Activated CD8-positive, alpha-beta memory T cell treated with anti-CD3 and anti-CD28 coated beads, Interleukin-2, amount 10 ng/mL, durations not matched to agents 7 days and 5 days (primary cell): ENCODE measurements at places on chromosomes 12 and 14. TPM values are rescaled to one million over a fixed set of nuclear protein-coding genes. Genes with fewer than 3 reads are reported as not detected.

- H3K27me3 ChIP-seq = no peaks in the 10 kb centered on the region
- no peaks in the 10 kb centered on the region for H3K36me3 ChIP-seq
- no peak overlapping the region for H3K4me3 ChIP-seq
- peaks cover 10% of the 10 kb centered on the region for H3K4me1 ChIP-seq
These were observed 5.0 kb upstream of the INHBE start for GRCh38 chr12:57450057-57450456.

DNA sequence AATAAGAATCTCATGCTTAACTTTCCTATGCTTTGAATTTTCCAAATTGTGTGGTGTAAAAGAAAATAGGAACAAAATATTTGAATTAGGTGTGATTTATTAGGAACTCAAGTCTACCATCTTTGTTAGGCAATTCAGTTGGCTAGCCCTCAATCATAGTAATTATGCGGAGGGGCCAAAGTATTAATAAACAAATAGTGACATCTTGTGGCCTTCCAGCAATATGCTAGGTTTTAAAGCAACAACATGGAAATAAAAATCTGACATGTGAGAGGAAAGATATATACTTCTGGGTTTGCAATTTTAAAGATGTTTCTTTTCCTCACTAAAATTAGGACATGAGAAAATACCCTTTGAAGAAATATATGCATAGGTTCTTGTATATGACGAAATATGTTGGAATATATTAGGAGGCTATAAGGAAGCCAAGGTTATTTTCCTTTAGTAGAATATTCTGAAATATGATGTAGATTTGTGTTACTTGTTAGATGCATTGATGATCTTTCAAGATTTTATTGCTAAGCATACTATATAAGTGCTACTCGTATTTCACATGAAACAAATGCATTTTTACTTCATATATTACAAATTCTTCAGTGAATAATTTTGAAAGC, 200.4 kb downstream of the PTPRO start:
- H3K36me3 ChIP-seq = no peaks in the 10 kb centered on the region
- DNase-seq = no peak
- peaks cover 38% of the 10 kb centered on the region for H3K27me3 ChIP-seq
- no peak overlapping the region for H3K4me3 ChIP-seq

- DNase-seq = no peak
- no peaks in the 10 kb centered on the region for H3K36me3 ChIP-seq
- H3K4me1 ChIP-seq = peaks cover 3% of the 10 kb centered on the region
- no peak overlapping the region for H3K4me3 ChIP-seq
- H3K27ac ChIP-seq = no peak overlapping the region
These were observed 30.0 kb downstream of the NUMB start for GRCh38 chr14:73428353-73428824.

DNA sequence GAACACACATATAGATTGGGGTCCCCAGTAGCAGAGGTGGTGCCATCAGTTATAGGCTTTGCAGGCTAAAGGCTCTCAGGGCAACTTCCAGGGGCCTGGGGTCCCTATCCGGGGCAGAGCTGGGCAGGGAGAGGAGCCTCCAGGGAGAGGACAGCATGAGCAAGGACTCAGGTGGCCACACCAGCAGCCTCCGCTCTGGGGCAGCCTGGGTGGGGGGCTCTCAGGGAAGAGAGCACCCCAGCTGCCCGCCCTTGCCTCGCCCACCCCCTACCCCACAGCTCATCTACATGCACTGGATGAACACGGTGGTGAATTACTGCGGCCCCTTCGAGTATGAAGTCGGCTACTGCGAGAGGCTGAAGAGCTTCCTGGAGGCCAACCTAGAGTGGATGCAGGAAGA, 14.0 kb downstream of the PLBD2 start:
- H3K36me3 ChIP-seq = no peaks in the 10 kb centered on the region
- no peak for DNase-seq

- H3K4me1 ChIP-seq = peaks cover 2% of the 10 kb centered on the region
- H3K27ac ChIP-seq = no peak overlapping the region
- H3K27me3 ChIP-seq = peaks cover 25% of the 10 kb centered on the region
- H3K4me3 ChIP-seq = no peak overlapping the region
- no peak for DNase-seq
These were observed 43.9 kb upstream of the ASPG start for GRCh38 chr14:104041430-104042104.

- no peak for DNase-seq
- H3K27ac ChIP-seq = no peak overlapping the region
- no peaks in the 10 kb centered on the region for H3K4me1 ChIP-seq
- H3K36me3 ChIP-seq = no peaks in the 10 kb centered on the region
- H3K4me3 ChIP-seq = no peak overlapping the region
These were observed 218.7 kb upstream of the NOS1 start for GRCh38 chr12:117580015-117580717.

DNA sequence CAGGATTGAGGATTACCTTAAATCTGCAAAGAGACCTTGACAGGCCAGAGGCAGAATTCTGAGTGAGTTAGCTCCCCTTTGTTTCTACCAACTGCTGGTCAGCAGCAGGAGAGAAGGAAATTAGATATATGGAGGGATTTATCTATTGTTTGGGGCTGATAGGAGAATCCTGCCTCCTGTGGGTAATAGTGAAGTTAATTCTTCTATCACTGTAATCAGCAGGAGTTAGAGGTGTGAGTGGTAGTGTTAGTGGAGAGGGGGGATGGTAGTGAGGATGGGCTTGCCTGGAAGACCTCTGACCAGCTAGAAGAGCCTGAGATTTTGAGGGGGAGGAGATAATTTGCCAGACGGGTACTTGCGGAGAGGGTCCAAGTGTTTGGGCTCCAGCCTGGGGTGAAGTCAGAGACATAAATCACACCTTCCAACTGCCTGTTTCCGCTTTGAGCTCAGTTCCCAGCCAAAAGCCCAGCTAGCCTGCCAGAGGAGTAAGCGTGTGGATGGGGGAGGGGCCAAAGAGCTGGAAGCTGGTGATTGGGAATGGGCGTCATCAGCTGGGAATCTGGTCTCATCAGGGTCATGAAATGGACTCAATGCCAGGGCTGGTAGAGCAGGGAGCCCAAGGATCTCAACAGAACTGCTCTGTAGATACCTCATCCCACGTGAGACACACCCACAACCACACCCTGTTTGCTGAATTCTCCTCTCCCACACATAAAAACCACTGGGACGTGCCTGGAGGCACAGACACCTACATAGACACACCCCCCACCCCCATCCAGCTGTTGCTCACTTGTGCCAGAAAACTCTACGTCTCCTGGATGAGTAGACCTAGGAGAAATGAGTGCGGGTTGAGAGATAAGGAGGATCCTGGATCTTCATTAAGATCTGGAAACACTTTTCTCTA, 13.1 kb upstream of the ITGA5 start:
- peaks cover 24% of the 10 kb centered on the region for H3K27me3 ChIP-seq
- H3K36me3 ChIP-seq = no peaks in the 10 kb centered on the region
- peak overlapping the region; percentile 77 for H3K27ac ChIP-seq
- peaks cover 28% of the 10 kb centered on the region for H3K4me1 ChIP-seq
- DNase-seq = peak; percentile 72
- peak overlapping the region; percentile 12 for H3K4me3 ChIP-seq

GRCh38 chr12:11861155-11861863, 209.4 kb upstream of the BCL2L14 start:
- no peak overlapping the region for H3K27ac ChIP-seq
- peaks cover 4% of the 10 kb centered on the region for H3K4me1 ChIP-seq
- H3K27me3 ChIP-seq = no peaks in the 10 kb centered on the region
- DNase-seq = no peak

DNA sequence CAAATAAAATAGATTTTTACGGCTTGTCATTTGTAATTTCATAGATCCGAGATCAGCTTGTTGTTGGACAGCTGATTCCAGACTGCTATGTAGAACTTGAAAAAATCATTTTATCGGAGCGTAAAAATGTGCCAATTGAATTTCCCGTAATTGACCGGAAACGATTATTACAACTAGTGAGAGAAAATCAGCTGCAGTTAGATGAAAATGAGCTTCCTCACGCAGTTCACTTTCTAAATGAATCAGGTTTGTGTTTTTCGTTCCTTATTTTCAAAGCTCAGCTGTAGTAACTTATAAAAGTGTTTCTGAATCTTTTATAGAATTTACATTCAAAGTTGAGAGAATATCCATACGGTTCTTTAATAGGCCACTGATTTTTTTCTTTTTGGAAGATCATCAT, 89.1 kb downstream of the LRRK2 start:
- H3K4me3 ChIP-seq = no peak overlapping the region
- H3K27ac ChIP-seq = no peak overlapping the region
- no peaks in the 10 kb centered on the region for H3K36me3 ChIP-seq
- no peak for DNase-seq

- no peaks in the 10 kb centered on the region for H3K36me3 ChIP-seq
- DNase-seq = no peak
- H3K4me3 ChIP-seq = no peak overlapping the region
- peaks cover 67% of the 10 kb centered on the region for H3K27me3 ChIP-seq
- no peak overlapping the region for H3K27ac ChIP-seq
These were observed 2.0 kb downstream of the SCN8A start for GRCh38 chr12:51593021-51593420.

- peak; percentile 76 for DNase-seq
- H3K27ac ChIP-seq = peak overlapping the region; percentile 63
- H3K27me3 ChIP-seq = no peaks in the 10 kb centered on the region
- no peak overlapping the region for H3K4me3 ChIP-seq
- H3K4me1 ChIP-seq = peaks cover 54% of the 10 kb centered on the region
These were observed 583.4 kb downstream of the VRK1 start for GRCh38 chr14:97380539-97380941.

DNA sequence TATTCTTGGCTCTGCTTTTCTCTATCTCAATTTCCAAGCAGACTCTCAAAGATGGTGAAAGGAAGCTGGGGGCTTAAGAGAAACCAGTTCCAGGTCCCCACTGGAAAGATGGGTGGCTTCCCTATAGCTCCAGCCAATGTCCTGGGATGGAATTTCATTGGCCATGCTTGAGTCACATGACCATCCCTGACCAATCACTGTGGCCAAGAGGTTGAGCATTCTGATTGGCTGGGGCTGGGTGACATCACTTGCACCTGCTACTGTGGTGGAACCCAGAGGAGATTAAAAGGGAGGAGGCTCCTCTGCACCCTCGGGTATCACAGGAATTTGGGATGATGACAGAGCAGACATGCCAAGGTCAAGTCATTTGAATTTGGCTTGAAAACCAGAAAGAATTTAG, 436.5 kb downstream of the TMEM132D start:
- no peaks in the 10 kb centered on the region for H3K27me3 ChIP-seq
- no peak overlapping the region for H3K4me3 ChIP-seq
- DNase-seq = no peak
- no peaks in the 10 kb centered on the region for H3K36me3 ChIP-seq

DNA sequence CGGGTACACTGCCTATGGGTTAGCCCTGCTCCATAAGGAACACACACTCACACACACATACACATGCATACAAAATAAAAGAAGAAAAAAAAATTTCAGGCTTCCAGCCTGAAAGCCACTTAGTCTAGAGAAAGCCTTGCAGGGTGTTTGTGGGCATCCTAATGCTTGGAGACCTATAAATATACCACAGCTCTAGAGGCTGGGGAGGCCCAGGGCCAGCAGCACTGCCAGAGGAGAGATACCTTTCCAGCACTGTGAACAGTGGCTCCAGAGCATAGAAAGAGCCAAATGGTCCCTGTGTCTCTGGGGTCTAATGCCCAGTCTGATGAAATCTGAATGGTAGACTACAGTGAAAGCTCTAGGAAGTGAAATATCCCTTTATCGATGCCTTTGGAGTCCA, 12.9 kb downstream of the FAM161B start:
- H3K27ac ChIP-seq = no peak overlapping the region
- H3K36me3 ChIP-seq = peaks cover 13% of the 10 kb centered on the region
- no peaks in the 10 kb centered on the region for H3K27me3 ChIP-seq
- no peak overlapping the region for H3K4me3 ChIP-seq

DNA sequence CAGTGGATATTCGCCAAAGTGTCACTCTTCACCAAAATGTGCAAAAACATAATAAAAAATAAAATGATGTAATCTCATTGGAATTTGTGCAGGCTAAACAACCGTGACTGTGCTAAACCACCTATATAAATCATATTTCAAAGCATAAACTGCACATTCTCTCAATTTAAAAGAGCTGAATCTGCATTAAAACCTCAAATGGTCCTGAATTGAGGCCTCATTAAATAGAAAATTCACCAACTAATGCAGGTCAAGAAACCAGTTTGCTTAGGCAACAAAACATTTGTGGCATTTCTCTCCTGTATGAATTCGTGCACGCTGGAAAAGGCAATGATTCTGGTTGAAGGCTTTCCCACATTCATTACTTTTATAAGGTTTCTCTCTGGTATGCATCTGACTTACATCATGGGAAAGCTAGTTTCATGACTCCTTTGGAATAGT, 80.1 kb upstream of the IFNG-AS1 start:
- H3K27me3 ChIP-seq = no peaks in the 10 kb centered on the region
- DNase-seq = no peak
- H3K27ac ChIP-seq = no peak overlapping the region
- no peak overlapping the region for H3K4me3 ChIP-seq
- no peaks in the 10 kb centered on the region for H3K36me3 ChIP-seq

Gene GPR135
- 2.1 TPM for total RNA-seq

Gene OTOGL
- not detected for total RNA-seq

Gene GABARAPL1
- 29.3 TPM for total RNA-seq

Gene LEMD3
- total RNA-seq = 28.2 TPM
